ENCODE measurements at places on chromosomes 1 and 21. TPM values are rescaled to one million over a fixed set of nuclear protein-coding genes. Genes with fewer than 3 reads are reported as not detected.

GRCh38 chr1:234229581-234230387 lies 143.5 kb upstream of the COA6 start:
- no peak for DNase-seq

DNA sequence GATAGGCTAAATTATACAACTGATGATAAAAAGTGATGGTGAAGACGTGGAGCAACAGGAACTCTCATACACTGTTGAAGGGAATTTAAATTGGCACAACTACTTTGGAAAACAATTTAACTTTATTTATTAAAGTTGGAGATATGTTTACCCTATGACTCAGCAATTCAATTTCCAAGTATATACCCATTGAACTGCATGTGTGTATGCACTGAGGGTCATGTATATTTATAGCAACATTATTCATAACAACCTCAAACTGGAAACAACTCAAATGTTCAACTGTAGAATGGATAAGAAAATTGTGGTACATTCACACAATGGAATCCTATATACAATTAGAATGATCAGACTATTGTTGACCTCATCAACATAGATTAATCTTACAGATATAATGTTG lies 16.5 kb upstream of the BCAS2 start:
- DNase-seq: no peak

TLCD4 gene
- total RNA-seq: 43.7 TPM

DNA sequence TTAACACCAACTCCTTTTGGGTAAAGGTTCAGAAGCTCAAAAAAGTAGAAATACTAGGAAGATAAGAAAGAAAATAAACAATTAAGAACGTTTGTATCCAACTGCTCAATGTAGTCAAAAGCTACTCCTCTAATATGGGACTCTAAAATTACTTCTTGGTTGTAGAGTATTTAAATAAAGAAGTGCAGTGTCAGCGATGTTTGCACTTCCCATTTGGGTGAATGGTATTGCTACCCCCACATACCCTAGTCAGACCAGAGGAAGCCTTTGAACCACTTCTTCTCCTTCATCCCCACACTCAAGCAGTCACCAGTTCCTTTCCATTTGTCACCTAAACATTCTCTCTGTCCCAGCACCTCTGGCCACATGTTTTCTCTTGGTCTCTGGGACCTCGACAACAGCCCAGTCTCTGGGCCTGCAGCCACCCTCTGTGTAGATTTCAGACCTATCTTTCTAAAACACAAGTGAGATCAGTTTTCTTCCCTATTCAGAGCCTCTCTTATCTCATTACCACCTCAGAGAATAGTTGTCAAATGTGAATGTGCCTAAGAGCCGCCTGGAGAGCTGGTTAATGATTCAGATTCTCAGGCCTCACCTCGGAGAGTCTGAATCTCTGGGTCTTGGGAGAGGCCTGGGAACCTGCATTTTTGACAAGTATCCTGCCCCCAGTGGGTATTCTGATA lies 109.8 kb downstream of the OMA1 start:
- no peak for DNase-seq

DNA sequence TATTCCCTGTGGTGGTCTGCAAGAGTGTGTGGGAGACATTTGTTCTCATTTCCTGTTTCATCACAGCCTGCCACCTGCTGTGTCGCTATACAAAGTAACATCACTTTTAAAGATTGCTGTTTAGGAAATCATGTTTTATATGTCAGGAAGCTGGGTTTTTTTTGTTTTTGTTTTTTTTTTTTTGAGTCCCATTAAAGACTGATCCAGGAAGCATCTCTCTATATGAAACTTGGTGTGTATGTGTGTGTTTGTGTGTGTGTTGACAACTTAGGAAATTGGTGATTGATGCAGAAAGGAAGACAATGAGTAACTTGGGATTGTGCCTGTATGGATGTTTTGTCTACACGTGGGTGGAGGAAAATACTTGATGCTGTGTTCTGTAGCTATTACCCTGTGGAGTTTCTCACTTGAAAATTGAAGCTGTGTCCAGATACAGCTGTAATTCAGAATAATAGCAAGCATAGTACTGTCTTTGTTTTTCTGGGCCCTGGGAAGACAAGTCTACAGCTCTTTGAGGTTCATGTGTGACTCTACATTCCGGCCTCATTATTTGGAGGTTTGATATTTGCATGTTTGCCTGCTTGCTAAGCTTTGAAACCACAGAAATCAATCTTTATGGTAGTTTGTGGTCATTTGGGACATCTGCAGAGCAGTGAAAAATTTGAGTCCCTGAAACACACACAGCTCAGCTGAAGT lies 47.9 kb downstream of the LAMC1 start:
- DNase-seq: peak; percentile 51

ADGRL2 gene
- total RNA-seq: 142 TPM
